ENCODE measurements at places on chromosomes 3 and 15.

DNA sequence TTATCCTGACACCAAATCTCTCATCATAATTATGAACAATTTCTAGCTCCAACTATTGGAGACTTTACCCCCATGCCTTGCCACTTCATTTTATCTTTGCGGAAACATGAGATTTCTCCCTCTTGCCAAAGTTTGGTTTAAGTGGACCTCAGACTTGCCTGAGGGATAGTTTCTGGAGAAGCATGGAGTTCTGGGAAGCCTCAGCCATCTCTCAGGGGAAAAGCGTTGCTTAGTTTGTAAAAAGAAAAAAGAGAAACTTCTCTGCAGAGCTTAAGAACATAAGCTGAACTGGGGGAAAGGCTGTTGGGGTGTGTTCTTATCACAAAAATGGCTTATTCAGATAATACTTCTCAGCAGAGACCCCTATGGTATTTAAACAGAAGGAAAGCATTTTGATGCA is 347.4 kb upstream of the ADAMTS9 start:
- no peak for DNase-seq

GRCh38 chr3:185912929-185913901 is 24.6 kb downstream of the TRA2B start:
- no peak for DNase-seq

GRCh38 chr3:139945942-139946341 is 11.0 kb downstream of the CLSTN2 start:
- no peak for DNase-seq

DNA sequence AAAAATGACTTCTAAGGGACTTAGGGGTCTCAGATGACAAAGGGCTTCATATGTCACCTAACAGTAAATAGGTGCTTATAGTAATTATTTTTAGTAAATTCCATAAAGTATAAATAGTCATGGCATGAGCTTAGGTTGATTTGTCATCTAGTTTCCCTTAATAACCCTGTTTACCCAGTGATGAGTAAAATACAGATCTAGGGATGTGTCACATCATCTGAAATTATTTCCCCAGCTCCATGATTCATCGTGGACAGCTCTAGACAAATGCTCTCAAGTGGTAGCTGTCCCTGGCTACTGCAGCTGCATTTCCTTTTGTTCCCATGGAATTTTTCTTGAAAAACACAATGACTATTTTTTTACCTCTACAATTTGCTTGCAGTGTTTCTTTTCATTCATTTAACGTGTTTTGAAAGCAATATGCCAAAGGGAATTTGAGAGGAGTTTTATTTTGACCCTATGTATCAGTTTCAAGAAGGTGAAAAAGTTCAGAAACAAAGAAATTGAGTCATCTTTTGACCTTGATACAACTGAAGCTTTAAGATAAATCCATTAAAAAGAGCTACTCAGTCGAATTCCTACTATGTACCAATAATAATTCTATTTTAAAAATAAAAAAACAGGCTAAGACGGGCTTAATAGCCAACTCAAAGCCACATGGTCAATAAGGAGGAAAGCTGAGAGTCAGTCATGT is 241.6 kb downstream of the KCNMB2 start:
- no peak for DNase-seq

DNA sequence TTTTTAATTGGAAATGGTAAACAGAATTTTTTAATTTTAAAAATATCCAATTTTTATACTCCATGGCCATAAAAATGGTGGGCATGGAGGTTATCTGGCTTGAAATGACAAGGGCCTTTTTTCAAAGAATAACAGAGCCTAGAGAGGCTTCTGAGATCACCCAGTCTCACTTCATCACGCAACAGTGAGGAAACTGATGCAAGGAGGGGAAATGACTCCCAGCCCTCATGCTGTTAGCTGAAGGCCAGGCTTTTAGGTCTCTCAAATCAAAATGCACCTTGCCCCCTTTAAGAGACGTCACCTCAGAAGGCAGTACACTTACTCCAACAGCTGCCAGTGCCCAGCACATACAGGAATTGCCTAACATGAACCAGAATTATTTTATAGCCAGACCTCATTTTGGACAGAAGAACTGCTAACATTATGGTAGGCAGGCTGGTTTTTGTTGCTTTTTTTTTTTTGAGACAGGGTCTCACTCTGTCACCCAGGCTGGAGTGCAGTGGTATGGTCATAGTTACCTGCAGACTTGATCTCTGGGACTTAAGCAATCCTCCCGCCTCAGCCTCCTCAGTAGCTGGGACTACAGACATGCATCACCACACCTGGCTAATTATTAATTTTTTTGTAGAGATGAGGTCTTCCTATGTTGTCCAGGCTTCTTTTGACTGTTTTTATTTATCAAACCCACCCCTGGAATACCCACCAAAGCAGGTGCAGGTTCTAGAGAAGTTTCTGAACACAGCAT is 9.1 kb downstream of the RAB43 start:
- no peak for DNase-seq
